ENCODE measurements at places on chromosomes 1 and 21.

- DNase-seq, result no peak
Observed at GRCh38 chr21:33963848-33964555, 48.4 kb upstream of the ATP5PO start.

DNA sequence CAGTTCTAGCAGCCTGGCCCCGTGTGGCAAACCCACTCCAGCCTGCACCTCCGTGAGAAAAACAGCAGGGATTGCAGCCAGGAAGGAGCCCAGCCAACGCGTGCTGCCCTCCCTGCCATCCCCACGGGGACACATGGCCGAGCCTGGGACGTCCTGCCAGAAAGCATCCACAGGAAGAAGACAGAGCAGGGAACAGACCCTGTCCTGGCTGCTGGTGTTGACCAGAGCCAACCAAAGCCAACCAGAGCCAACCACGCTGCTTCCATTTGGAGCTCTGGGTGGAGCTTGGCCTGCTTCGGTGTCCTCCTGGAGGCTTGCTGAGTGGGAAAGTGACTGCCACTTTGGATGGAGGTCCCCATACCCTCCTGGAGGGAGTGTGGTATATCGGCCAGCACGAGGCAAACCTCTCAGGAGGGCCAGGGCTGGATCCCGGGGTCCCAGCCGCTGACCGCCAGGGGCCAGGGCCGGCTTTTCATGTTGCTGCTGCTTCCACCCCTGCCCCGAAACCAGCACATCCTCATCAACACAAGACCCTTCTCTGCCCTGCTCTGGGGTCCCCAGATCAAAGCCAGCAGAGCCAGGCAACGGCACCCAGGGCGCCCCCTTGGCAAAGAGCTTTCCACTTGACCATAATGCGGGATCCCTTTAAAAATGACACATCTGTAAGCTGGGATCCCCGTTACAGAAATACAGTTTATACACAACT, 80.6 kb upstream of the ARHGEF16 start:
- no peak for DNase-seq

DNA sequence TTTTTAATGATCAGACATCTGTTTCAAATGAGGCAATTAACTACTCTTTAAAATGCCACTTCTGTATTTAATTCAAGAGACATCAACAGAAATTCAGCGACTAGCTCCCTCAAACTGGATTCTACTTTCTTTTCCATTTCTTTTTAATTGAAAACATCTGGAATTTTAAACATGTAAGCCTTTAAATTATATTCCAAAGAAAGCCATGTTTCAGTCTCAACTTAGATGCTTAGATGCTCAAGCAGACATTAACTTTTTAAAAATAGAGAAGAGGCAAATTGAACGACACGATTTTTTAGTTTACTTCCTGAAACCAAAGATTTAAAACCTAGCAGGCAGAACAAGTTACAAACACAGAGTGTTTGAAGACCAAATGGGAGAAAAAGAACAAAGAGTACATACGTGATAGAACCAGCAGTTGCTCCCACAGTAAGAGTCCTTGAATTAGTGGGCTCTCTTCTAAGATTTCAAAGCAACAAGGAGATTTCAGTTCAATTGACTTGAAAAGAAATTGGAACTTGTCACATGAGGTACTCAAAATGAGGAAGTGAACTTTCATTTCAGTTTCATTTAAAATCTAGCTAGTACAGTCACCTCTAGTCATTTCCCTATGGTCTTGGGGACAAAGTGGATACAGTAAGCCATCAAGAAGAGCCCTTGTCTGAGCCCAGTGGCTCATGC, at the start of gene CTSS:
Gene CTSS (minus strand): TSS at position 483 of the 681 bp plus-strand sequence. CDS start 1,015 bp downstream, outside the sequence.
- no peak for DNase-seq

DNA sequence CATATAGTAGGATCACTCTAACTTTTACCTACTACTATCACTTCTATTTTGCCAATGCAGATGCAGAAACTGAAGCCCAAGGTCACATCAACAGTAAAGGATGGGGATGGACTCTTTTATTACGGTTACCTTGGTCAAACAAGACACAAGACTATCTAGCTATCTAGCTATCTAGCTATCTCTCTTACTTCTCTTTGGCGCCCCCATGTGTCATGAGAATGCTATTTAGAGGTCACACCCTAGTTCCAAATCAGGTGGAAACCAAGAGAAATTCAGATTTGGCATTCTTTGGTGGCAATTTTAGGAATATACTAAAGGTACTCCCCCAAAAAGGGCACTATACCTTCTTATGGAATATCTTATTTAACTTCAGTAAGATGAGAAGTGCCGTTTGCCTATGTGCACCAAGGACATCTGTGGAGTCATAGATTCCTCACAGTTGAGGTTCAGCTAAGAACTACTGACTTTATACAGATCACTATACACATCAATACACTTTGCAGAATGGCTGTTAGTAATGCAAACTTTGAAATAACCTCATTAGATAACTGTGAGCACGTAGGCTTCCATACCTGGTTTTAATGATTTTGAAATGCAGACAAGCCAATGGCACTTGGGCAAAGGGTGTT, 6.7 kb downstream of the ZNF648 start:
- DNase-seq, result no peak

DNA sequence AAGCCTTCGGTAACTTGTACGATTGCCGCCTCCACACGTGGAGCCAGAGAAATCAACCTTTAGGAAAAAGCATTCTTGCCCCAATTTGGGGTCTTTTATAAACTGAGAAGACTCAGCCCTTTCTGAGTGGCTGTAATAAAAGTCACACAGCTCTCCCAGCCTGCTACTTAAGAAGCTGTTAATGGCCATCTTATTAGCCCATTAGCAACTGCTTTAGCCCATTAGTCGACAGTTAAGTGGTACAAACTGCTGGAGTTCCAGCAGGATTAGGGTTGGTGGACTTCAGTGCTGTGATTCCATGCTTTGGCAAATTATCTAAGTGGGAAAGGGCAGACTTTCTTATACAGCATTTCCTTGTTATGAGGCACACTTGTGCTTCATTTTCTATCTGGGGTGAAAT, 461.3 kb downstream of the RPS6KC1 start:
- no peak for DNase-seq

GRCh38 chr21:44966135-44967081, 26.6 kb downstream of the SLX9 start:
- DNase-seq, result no peak

GRCh38 chr1:162020150-162020549, 3.5 kb downstream of the OLFML2B start:
- no peak for DNase-seq

DNA sequence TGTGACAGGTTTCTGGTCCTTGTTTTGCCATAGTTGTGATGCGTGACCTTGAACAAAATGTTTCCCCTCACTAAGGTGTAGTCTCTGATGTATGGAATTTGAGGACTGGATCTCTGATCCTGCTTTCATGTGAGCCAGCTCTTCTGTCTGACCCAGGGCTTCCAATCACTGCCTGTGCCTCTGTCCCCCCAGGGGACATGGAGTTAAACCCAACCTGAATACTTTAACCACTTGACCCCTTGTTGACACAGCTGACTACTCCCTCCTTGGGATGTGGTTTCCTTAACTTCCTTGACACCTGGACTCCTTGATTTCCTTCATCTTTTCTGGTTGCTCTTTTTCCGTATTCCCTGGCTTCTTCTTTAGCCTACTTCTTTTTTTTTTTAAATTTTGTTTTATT, 36.0 kb upstream of the SSBP3 start:
- no peak for DNase-seq

- no peak for DNase-seq
Observed at GRCh38 chr1:43882763-43883162, 50.8 kb upstream of the ARTN start.

DNA sequence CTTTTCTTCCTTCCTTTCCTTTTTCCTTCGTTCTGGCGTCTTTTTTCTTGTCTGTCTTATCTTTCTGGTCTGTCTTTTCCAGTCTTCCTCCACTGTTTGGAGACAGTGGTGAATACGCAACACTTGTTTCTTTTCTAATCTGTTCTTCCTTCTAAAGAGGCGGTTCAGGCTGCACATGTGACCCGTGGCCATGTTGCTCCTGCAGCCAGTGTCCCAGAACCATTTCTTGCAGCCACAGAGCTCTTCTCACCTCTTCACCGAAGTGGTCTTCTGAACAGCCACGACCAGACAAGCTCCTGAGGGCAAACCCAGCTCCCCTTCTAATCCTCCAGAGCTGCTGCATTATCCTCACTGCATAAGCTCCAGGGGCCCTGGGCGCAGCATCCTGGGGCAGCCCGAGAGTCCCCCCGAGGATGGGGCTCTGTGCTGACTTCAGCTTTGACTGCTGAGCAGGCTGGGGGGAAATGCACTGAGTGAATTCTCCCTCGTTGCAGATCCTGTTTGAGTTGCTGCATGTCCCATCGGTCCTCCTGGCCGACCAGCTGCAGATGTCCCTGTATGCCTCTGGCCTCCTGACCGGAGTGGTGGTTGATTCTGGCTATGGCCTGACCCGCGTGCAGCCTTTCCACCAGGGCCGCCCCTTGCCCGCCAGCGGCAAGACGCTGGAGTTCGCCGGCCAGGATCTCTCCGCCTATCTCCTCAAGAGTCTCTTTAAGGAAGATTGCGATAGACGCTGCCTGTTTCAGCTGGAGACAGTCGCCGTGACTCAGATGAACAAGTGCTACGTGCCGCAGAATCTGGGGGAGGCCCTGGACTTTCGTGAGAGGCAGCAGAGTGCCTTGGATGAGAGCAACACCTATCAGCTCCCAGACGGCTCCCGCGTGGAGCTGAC, 70.4 kb downstream of the ACTL8 start:
- DNase-seq, result no peak

- DNase-seq, result no peak
Observed at GRCh38 chr1:32831878-32832277, 14.4 kb downstream of the S100PBP start.

DNA sequence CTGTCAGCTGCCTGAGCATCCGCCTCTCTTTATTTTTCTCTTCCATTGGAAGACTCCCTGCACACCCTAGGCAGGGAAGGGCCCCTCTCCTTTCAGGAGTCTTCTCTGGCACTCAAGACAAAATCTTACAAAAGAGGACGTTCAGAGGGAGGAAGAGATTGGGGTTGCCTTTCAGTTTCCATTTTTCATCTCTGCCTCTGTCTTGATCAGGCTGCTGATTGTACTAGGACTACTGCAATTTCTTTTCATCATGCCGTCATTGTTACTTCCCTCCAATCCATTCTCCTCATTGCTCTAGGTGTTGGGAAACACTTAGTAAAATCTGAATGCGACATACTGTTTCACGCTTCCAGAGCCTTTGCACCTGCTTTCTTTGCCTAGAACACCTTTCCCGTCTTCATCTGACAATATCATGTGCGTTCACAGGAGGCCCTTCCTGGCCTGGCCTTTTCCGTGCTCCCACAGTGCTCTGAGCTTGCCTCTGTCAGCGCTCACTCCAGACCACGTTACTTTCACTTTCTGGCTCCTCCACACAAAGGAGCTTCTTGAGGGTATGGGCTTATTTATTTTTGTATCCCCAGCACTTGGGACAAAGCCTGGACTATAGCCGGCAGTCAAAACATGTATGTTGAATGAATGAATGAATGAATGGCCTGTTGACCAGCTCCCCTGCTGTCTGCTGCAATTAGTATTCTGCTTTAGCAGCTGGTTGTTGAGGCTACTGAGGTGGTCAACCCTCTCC, 10.9 kb downstream of the LRRC71 start:
- DNase-seq, result no peak

DNA sequence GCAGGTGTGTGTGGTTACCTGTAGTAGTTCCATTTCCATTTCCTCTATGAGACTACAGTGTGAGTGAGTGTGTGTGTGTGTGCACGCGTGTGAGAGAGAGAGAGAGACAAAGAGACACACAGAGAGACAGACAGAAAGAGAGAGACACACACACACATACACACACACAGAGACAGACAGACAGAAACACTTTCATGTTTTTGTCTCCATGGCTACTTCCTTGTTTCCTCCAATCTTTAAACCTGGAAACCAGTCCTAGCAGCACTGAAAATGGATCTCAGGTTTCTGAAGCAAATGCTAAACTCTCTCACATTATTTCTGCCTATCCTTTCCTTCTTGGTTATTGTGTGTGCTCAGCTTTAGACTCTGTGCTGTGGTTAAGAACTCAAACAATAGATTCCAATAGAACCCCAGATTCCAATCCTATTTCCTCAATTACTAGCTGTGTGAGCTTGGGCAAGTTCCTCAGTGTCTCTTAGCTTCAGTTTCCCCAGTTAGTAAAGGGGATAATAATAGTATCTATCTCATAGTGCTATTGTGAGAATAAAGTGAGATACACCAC, 22.4 kb upstream of the ABCD3 start:
- DNase-seq, result no peak

GRCh38 chr1:198601936-198602889, 36.6 kb upstream of the PTPRC start:
- no peak for DNase-seq

- no peak for DNase-seq
Observed at GRCh38 chr1:91817211-91817905, 68.6 kb downstream of the TGFBR3 start.

DNA sequence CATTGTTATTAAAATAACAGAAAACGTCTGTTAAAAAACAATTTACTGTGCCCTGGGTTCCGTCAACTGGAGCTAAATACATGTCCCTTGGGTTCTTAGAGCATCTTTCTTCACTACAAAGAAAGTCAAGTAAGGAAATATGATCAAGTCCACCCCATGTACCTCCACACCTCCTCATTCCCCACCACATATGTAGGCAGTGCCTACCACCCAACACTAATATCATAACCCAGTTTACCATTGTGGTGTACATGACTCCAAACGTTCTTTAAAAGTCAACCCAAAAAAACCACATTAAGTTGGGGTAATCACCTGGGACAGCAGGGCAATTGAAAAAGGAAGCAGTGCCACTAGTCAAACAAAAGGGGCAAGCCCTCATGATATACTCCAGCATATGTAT, 7.8 kb upstream of the LRRC52 start:
- no peak for DNase-seq

GRCh38 chr21:36156815-36157670, at the start of gene DOP1B:
TSS of gene DOP1B (plus strand) at chr21:36156824. CDS start at chr21:36164734, 7,910 bp downstream.
- no peak for DNase-seq

DNA sequence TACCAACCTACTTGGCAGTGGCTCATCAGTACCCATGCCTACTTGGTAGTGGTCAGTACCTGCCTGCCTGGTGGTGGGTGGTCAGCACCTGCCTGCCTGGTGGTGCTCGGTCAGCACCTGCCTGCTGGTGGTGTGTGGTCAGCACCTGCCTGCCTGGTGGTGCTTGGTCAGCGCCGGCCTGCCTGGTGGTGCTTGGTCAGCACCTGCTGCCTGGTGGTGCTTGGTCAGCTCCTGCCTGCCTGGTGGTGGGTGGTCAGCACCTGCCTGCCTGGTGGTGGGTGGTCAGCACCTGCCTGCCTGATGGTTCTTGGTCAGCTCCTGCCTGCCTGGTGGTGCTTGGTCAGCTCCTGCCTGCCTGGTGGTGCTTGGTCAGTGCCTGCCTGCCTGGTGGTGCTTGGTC, 329.6 kb downstream of the RRAGC start:
- no peak for DNase-seq

GRCh38 chr1:113758631-113759332, 504 bp downstream of the PHTF1 start:
- DNase-seq, result no peak

GRCh38 chr1:173297798-173298391, 90.8 kb upstream of the TNFSF4 start:
- no peak for DNase-seq

DNA sequence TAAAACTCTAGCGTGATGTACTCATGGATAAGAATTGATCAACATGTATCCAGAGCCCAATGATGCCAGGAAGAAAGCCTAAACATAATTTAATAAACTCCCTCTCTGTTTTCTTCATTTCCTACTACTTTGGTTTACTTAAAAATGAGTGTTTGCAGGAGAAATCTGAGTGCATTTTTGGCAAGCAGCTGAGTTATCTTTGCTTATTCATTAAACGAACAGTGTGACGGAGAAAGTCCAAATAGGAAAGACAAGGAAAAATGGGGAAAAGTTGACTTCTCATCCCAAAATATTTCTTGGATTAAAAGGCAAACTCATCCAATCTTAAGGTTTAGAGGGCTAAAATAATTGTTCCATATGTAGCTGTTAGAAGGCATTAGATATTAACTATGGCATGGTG, 496.7 kb downstream of the SMYD3 start:
- DNase-seq, result no peak
